Myocyte (in vitro differentiated cells): ENCODE measurements at places on chromosomes 7 and 10. TPM values are rescaled to one million over a fixed set of nuclear protein-coding genes. Genes with fewer than 3 reads are reported as not detected.

GRCh38 chr10:72733989-72734388 lies 42.0 kb downstream of the MCU start:
- DNase-seq: no peak

HTR5A gene
- total RNA-seq: not detected in 2 replicates

GRCh38 chr7:51689547-51689946 lies 372.9 kb upstream of the COBL start:
- no peak for DNase-seq

DNA sequence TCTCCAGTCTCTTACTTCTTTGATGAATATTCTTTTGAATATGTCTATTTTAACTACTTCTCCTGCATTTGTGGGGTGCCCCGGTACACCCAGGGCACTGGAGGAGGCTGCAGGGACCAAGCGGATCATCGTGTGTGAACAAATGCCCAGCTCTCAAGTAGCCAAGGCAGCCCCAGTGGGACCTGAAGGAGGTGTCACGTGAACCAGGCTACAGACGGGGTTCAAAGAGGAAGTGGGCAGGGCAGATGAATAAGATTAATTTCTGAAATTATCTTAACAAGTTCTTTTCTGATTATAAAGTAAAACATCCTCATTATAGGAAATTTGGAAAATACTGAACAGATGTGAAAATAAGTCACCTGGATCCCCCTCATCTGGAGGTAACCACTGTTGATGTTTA lies 78.4 kb upstream of the DUSP5 start:
- DNase-seq: no peak

STOX1 gene
- total RNA-seq: 0.99 and 1.4 TPM in 2 replicates

MYL10 gene
- 0.31 TPM in 1 of 2 replicates, not detected in the other for total RNA-seq

SPDYE3 gene
- not detected in 2 replicates for total RNA-seq

DNA sequence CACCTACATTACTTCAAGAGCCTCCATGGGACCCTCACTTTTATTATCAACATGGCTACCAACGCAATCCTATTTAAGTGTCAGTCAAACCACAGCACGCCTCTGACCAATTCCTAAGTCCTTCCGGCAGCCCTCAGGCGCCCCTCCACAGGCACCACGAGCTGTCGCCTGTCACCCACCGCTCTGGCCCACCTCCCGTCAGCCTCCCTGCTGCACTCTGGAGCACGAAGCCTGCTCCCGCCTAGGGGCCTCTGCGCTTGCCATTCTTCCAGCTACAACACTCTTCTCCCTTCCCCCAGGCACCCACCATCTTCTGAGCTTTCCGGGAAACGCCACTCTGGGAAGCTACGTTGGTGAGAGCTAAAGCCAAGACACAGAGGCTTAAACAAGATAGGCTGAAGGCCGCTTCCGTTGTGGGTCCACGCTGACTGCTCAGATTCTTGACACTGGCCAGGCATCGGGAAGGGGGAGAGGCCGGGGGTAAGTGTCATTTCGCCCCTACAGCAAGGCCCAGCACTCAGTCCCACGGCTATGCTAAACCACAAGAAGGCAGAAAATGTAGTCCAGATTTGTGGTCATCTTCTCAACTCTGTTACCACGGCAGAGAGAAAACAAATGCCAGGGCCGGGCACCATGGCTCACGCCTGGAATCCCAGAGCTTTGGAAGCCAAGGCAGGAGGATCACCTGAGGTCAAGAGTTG lies 56.7 kb downstream of the GNA12 start:
- DNase-seq: peak; percentile 96

AGAP5 gene
- 3.3 and 6.6 TPM in 2 replicates for total RNA-seq

GRCh38 chr10:24814568-24815313 lies 91.1 kb upstream of the ARHGAP21 start:
- no peak for DNase-seq

DNA sequence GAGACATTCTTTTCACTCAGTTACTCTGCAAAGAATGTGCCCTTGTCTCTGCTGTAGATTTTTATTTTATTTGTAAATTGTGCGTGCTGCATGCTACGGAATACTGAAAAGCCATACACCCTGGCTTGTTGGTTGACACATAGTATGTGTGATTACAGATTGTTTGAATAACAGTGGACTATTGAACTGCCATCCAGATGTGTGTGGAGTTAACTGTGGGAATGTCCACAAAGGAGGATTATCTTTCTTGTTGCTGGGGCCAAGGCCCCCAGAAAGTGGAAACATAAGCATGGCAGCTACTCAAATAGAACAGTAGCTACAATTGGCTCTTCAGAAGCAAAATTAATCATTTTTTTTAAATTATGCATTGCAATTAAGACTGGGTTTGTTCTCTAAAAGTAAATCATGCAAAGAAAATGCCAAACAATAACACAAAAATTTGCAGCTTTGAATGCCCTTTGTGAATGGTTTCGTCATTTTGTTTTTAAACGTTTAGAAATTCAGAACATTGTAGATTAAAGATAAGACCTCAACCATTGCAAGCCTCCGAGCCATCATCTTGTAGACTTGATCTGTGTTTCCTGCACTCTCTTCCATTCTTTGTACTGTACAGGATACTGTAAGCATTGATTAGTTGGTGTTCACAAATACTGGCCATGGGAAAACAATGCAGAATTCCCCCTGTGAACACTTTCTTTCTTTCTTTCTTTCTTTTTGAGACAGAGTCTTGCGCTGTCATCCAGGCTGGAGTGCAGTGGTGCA lies 210.3 kb upstream of the TCF7L2 start:
- no peak for DNase-seq

GRCh38 chr10:61135276-61135721 lies 191.3 kb upstream of the RHOBTB1 start:
- DNase-seq: no peak

DNA sequence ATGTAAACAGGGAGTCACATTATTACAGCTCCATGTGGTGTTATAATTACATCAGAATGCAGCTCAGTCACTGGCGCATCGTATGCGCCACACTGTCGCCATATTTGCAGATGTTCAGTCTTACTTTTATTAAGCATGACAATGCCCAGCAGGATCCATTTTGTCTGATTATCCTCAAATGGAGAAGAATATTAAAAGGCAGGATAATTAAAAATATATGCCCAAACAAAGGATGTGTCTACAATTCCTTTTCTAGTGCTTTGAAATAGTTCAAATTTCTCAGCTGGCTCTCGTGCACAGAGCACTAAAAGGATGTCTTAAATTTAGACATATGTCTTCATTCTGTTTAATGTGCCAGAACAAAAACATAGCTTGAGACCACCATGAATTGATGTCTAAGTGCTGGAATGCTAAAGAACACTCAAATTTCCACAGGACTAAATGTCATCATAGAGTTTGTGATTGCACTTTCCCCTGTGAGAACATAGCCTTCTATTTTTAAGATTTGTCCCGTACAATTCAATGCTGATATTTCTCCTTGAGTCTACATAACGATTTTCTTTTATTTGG lies 168.0 kb downstream of the DKK1 start:
- no peak for DNase-seq

PRKCQ gene
- total RNA-seq: 0.47 and 2.6 TPM in 2 replicates

NEUROG3 gene
- 0.27 TPM in 1 of 2 replicates, not detected in the other for total RNA-seq

TMEM270 gene
- total RNA-seq: not detected in 2 replicates

NEUROD6 gene
- total RNA-seq: not detected in 2 replicates

CNPY1 gene
- 0.68 and 2.2 TPM in 2 replicates for total RNA-seq

DNA sequence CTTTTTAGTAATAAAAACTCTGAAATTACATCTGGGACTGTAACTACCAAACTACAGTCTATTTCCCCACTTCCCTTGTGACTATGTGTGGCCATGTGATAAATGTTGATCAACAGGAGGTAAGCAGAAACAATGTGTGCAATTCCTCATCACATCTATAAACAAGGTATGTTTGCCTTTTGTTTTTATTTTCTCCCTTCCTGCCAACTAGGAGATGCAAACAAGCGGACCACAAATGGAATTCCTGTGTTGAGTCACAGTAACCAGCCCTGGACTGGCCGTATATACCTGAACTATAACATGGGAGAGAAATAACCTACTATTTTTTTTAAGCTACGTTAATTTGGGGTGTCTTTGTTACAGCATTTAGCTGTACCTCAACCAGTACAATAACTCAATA lies 52.5 kb downstream of the SCRN1 start:
- no peak for DNase-seq

SFMBT2 gene
- 0.05 and 0.08 TPM in 2 replicates for total RNA-seq

- DNase-seq: peak; percentile 2
Measured at GRCh38 chr7:31811650-31812461, 124.8 kb downstream of the PPP1R17 start.

PLEKHS1 gene
- total RNA-seq: not detected in 2 replicates
